Lower lobe of right lung (tissue), 2 donors: ENCODE measurements at places on chromosomes 6 and 20. TPM values are rescaled to one million over a fixed set of nuclear protein-coding genes. Genes with fewer than 3 reads are reported as not detected.

DNA sequence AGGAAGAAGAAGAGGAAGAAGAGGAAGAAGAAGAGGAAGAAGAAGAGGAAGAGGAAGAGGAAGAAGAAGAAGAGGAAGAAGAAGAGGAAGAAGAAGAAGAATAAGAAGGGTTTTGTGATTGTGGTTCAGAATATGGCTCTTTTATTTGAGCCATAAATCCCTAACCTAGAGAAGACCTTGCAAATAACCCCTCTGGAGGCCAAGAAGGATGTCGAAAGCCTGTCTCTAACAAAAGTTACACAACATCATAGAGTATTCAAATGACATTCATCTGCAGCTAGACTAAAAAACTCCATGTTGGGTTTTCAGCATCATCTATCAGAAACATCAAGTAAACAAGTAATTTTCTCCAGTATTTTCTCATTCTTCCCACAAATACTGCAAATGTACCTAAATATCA is 100.9 kb downstream of the RNASET2 start:
- no peak for DNase-seq

DNA sequence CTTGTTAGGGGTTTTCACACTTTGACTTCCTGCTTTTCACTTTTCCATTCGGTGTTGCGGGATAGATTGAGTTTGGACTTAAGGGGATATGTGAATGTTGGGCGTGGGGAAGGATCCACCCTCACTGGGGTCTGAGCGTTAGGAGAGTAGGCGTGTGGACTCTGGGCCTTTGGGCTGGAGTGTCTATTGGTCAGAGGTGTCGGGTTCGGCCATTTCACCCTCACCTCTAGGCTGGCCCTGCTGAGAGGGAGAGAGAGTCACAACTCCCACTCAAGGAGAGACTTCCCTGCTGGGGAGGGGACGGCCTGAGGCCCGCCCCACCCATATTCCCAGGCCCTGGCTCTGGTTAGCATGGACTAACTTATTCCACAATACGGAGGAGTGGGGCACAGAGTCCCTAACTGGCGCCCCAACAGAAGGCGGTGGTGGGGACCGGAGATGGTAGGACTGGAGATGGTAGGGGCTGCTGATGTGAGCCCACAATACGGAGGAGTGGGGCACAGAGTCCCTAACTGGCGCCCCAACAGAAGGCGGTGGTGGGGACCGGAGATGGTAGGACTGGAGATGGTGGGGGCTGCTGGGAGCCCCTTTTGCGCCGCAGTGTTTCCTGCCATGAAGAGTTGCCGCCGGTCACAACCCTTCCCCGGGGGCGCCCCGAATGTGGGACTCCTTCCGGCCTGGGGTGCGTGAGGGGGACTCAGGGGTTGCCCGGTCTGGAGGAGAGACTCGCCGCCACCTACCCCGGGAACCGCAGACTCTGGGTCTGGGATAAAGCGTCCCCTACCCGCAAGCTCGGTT is 1.4 kb upstream of the PTPRA start:
- DNase-seq: no peak

GRCh38 chr6:43621836-43622180 is 7.3 kb downstream of the GTPBP2 start:
- no peak for DNase-seq

CSNK2A1 gene
- 86.3 TPM for total RNA-seq
